Kidney (tissue), 22 donors: ENCODE measurements at places on chromosomes 4 and X.
A peak's percentile ranks its signal among the peaks of the same experiment; 100 is the strongest.

GRCh38 chr4:158624889-158625478, 46.7 kb downstream of the C4orf46 start:
- peak; percentile 78 for DNase-seq

- peak; percentile 83 for DNase-seq
Observed at GRCh38 chr4:157992038-157992705, 180.7 kb downstream of the GASK1B start.

DNA sequence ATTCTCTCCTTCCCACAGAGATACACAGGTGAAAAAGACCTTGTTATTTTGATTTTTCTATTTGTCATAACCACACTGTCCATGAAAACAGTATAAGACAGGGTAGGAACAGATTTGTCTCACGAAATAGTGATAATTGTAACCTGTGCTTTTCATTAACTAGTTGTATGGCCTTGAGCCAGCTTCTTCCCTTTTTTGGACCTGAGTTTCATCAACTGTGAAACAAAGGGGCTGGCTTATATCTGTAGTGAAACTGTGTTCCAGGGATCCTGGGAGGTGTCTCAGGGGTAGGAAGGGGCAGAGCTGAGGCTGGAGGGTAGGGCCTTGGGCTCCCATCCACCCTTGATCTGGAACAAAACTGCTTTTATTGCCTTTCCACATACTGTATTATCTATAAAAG, 50.9 kb downstream of the MED28 start:
- DNase-seq: no peak

DNA sequence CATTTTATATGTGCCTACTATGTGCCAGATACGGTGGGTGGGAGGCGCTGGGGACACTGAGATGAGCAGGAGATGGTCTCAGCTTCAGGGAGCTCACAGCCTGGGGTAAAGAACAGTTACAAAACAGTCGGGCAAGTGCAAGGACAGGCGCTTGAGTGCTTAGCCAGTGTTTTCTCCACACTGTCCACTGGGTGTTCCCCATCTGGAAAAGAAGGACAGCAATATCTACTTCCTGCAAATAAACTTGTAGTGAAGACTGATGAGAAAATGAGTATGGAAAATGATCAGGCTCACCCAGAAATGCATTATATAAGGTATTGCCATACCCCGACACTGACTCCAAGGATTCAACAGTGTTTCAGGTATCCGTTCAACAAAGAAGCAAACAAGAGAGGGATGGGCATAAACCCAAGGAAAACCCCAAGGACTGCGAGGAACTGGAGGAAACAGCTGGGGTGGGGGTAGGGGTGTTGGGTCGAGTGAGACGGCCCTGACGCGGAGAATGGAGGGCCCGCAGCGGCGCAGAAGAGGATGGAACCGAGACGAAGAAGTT, 835 bp downstream of the TMEM185A start:
- DNase-seq: peak; percentile 54

DNA sequence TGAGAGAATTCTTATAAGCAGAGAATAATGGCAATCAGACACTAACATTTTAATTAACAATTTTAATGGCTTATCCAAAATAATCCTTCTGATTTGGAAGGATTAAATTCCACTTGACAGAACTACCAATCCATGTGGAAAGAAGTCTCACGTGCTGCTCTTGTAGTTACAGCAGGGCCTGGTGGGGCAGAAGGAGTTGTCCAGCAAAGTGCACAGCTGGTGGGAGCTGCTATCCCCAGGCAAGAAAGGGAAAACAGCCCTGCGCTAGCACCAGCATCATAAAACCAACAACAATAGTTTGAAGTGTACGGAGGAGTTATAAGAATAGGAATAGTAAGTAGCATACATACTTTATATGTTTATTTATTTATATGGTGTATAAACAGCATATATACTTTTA, 127.4 kb upstream of the TRIM2 start:
- DNase-seq: no peak

DNA sequence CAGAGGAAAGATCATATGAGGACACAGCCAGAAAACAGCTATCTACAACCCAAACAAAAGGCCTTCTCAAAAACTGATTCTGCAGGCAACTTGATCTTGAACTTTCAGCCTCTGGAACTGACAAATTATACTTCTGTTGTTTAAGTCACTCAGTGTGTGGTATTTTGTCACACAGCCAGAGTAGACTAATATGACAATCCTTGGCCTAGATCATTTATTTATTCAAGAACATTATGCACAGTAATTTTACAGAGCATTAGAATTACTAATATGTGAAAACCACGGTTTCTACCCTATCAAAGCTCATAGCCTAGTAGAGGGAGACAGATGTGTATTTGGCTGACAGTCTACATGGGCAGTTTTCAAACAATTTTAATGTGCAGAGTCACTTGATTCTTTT, 167.8 kb upstream of the PCDH18 start:
- DNase-seq: peak; percentile 13

DNA sequence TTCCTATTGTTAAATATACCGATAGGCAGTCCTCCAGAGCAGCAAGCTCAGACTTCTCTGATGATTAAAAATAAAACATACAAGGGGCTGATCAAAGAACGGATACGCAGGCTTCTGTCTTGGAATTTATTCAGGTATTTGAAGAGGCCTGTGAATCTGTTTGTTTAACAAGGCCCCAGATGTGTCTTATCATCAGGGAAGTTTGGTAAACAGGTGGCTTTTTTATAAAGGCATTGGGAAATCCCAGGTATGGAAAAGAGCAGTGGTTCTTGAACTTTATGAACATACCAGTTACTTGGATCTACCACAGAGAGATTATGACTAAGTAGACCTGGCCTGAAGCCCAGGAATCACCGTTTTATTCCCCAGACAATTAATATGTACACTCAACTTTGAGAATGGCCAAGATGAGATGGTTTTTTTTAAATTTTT, 47.9 kb downstream of the SOWAHB start:
- no peak for DNase-seq

- no peak for DNase-seq
Observed at GRCh38 chrX:20116087-20116576, 575 bp downstream of the MAP7D2 start.

DNA sequence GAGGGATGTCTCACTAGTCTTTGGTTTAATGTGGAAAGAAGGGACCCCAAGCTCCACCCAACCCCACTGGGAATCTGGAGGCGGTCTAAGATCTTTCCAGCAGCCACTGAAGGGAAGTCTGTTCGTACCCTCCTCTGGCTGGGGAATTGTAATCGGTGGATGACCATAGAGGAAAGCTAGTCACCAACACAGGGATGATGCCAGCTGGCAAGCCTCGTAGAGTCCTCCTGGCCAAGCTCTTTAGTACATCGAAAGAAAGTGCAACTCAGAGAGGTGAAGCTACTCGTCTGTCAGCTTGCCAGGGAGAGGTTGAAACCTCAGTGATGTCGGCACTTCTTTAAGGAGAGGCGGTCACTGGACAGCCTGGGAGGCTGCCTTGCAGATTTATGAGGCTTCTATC, 58.7 kb downstream of the MAMLD1 start:
- no peak for DNase-seq

- DNase-seq: no peak
Observed at GRCh38 chrX:66674506-66674905, 35.6 kb upstream of the EDA2R start.

DNA sequence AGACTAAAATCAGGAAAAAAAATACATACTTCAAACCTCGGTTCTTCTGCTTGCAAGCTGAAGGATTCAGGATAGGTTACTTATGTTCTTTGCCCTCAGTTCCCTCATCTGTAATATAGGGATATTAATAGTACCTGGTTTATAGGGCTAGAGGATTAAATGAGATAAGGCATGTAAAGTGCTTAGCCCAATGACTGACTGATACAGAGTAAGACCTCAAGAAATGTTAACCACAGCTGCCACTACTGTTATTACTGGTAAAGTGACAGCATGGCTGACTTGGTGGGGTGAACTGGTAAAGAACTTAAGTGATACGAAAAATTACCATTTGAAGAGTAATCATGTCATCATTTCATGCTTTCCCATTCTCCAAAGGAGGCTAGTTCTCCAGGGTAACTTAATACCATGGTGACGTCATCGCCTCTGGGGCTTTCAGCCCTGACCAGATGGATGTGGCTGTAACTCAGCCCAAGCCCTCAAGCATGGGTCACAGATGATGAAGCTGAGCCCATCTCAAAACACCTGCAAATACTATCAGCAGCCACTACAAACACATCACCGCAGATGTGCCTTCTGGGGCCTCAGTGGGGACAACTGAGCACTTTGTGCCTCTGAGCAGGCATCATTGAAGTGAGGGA, 44.5 kb upstream of the SCML1 start:
- peak; percentile 66 for DNase-seq

DNA sequence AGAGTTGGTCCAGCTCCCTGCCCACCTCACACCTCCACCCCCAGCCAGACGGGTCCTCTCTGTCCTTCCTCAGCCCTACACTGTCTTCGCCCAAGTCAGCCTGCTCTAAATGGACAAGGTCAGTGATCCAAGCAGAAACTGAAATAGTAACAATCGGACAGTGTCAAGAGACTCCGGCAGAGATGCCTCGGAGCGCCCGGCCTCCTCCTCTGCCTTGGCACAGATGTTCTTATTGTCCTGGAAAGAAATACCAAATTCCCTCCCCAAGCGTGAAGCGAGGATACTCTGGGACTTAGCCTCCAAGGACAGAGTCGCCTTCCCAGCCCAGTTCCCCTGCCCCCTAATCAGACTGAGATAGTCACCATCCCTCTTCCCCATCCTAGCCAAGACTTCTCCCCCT, 28.5 kb downstream of the UTP14A start:
- no peak for DNase-seq

GRCh38 chrX:74931214-74931613, 6.0 kb upstream of the NEXMIF start:
- DNase-seq: no peak
